CD4-positive, alpha-beta T cell treated with Interleukin-6 at 100 ng/mL for 8 hours (primary cell): ENCODE measurements at places on chromosomes 6 and 20.

DNA sequence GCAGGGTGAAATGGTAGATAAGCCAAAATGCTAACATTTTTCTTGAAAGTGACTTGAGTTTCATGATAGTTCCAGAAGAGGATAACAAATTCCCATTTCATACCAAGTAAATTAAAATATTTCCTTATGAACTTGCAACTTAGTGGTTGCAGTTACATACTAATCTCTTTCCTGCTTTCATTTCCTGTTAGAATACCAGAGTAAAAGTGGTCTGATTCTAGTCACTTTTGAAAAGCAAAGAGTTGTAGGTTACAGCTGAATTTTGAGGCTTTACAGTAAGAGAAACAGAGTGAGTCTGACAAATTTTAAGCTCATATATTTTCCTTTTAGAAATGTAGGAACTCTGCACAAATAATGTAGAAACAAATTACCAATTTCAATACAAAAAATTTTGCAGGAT lies 117.4 kb downstream of the ZFAND3 start:
- DNase-seq, result no peak

- no peak for DNase-seq
These were observed 55.4 kb downstream of the HS3ST5 start for GRCh38 chr6:114287461-114287860.

- DNase-seq, result no peak
These were observed 8.3 kb downstream of the FAM110A start for GRCh38 chr20:841568-842546.

DNA sequence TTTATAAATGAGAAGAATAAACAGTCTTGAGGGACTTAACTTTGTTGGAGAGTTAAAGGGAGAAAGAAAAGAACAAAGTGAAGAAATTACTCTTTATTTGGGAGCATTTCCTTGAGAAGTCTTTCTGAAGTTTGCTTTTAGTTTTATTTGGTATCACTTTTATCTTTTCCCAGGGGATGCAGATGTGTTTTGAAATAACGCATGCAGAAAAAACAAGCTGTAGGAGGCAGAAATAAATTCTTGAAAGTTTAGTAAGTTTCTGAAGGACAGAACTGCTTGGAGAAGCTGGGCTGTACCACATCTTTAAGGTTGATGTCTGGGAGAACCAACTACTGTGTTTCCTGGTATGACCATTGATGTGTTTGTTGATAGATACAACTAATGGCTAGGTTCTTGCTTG lies 75.0 kb downstream of the PLCB4 start:
- no peak for DNase-seq

DNA sequence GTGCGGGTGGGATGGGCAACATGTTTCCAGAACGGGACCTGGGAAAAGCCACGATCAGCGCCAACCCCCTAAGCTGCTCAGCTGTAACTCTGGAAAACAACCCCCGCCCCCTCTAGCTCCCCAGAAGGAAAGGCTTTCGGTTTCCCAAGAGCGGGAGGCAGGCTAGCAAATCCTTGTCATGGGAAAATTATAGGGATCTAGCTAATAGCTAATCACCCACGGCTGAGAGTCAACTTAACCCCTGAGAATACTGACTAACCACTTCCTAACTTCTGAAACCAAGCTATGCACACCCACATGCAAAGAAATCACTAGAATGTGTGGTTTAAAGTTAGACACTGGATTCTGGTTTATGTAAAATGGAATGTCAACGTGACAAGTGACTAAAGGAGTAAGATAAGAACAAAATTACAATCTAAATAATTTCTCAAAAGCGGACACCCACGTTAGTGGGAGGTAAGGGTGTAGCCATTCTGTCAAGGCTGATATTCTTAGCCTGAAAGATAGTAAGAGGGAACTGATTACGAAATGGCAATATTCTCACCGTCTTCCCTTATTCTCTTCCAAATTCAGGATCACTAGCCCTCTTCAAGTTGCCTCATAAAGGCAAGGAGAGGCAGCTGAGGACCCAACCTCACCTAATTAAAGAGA lies 20.1 kb downstream of the JAG1 start:
- no peak for DNase-seq

DNA sequence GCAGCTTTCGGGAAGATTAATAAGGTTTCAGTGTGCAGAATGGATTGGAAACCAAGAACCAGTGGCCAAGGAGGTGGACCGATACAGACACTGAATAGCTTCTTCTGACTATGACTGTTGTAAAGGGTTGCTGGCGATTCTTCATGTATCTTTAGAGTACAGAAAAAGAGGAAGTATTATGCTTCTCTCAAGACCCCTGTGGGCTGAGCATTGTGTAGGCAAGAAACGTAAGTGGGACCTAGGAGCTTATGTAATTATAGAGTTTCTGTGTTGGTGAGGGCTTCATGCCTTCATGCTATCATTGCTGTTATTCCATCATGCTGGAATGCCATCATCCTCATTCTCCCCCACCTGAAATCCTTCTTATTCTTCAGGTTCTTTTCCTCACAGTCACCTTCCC lies 105.4 kb upstream of the AKIRIN2 start:
- no peak for DNase-seq

DNA sequence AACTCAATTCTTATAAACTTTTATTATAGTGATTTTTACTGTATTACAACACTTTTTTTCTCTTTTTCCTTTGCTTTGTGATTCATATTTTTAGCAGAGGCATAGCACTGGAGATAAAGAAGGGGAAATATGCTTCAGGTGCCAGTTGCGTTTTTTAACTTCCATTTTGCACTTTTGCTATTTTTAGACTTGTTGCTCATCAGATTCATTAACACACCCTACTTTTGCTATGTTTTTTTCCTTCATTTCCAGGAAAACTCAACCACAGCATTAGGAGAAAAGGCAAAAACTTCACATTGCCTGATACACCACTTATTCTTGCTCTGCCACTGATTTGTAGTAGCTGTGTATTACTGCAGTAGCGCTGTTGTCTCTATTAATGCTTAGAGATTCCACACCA lies 8.0 kb upstream of the TMEM30A start:
- no peak for DNase-seq

DNA sequence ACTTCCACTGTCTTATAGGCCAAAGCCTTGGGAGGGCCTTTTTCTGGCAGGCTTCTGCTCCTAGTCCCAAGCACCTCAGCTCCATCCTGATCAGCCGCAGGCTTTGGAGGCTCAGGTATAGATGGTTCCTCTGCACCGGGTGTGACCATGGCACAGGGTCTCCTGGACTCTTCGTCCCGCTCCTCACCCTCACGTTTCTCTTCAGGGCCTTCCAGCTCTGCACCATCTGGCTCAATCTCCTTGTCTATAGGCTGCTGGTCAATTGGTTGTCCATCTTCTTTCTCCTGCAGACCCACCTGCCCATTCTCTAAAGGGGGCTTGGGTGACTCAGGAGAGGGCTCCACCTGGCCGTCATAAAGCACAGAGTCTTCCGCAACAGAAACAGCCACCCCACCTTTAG lies 37.0 kb downstream of the BFSP1 start:
- DNase-seq, result no peak

DNA sequence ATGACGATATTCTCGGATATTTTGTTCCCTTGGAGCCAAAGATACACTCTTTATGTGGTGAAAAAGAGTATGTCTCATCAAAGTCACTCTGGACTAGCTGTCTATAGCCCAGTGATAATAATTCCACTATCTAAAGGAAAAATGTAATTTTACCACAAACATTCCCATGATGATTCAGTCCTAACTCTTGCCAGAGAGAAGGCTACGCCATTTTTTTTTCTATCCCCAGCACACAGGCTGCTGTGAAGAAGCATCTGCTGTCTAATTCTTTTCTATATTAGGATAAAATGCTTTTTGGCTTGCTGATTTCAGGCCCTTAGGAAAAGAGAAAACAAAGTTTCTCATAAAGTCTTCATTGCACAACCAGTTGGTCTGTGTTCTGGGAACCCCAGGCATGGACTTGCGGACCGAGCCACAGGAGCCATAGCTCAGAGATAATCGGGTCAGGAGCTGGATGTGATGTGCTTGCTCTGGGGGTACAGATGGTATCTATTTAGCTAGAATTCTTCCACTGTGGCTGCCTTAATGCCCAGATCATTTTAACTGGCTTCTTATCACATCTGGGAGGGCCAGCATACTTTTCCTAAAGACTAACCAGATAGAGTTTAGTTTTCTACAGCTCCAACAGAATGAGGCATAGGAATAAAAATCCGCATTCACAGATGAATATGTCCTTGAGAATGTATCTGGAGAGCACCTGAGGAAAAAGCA lies 683.7 kb upstream of the ID4 start:
- DNase-seq, result no peak

GRCh38 chr6:780706-781105 lies 87.8 kb upstream of the EXOC2 start:
- no peak for DNase-seq

- no peak for DNase-seq
These were observed 8.5 kb upstream of the SPATS1 start for GRCh38 chr6:44333942-44334341.

DNA sequence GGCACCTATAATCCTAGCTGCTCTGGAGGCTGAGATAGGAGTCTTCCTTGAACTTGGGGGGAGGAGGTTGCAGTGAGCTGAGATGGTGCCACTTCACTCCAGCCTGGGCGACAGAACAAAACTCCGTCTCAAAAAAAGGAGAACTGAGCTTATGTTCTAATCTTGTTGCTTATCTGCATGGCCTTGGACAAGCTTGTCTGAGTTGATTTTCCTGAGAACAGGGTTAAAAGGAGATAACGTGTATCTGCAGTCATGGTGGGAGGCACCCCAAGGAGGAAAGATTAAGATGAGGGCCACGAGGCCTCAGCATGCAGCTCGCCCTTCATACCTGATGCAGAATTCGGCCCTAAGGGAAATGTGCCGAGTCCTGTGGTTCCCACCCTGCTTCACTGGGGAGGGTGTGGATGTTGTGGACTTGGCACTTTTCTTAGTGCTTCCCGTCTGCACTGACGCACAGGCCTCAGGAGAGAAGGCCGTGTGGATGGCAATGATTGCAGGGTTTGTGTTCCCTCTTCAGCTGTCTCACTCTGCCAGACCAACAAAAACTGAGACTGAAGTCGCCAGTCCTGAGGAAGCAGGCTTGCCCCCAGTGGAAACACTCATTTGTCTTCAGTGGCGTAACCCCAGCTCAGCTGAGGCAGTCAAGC lies 56.3 kb downstream of the EZR start:
- no peak for DNase-seq

GRCh38 chr6:119614138-119614537 lies 264.6 kb upstream of the MAN1A1 start:
- no peak for DNase-seq

- no peak for DNase-seq
These were observed 156.1 kb upstream of the AGPAT4 start for GRCh38 chr6:161429921-161430490.

DNA sequence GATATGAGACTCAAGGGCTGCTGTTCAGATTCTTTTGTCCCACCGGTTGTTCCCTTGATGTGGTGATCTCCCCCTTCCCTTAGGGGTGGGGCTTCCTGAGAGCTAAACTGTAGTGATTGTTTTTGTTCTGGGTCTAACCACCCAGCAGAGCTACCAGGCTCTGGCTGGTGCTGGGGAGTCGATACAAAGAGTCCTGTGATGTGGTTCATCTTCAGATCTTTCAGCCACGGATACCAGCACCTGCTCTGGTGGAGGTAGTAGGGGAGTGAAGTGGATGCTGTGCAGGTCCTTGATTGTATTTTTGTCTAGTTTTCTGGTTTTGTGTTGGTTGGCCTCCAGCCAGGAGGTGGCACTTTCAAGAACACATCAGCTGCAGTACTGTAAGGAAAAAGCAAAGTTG lies 801.6 kb downstream of the EPHA7 start:
- DNase-seq, result no peak

GRCh38 chr6:5996714-5997419 lies 9.9 kb downstream of the NRN1 start:
- DNase-seq, result no peak

DNA sequence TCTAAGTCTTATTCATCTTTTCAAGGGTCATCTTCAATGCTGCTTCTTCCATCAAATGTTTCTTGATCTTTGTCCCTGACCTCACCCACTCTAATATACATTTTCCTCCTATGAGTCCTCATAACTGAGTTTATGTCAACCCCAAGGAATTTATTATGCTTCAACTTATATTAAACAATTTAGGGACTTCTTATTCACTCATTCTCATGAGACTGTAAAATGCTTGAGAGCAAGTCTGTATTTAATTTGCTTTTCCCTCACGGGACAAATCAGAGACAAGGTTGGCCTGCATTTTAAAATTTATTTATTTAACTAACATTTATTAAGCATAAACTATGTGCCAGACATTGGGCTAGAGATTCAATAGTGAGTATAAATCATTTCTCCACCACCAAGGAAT lies 312.0 kb upstream of the NT5E start:
- no peak for DNase-seq

GRCh38 chr6:12126051-12126450 lies 113.9 kb downstream of the HIVEP1 start:
- peak; percentile 9 for DNase-seq

- DNase-seq, result no peak
These were observed 219.6 kb downstream of the ANKRD60 start for GRCh38 chr20:58008866-58009265.

DNA sequence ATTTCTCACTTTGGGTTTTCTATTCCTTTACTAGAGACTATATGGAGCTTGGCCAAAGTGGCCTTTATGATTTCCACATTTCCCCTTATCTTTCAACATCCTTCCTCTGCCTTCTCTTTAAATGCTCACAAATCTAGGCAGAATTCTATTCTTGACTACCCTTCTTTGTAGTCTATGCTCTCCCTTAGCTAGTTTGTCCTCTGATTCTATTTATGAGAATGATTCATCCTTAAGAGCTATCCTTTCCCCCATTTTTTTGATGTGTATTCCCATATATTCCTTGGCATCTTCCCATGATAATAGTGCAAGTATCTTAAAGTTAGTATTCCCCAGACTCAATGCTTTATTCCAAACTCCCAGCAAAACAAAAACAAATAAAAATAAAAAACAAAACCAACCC lies 53.1 kb downstream of the IL20RA start:
- DNase-seq, result no peak

DNA sequence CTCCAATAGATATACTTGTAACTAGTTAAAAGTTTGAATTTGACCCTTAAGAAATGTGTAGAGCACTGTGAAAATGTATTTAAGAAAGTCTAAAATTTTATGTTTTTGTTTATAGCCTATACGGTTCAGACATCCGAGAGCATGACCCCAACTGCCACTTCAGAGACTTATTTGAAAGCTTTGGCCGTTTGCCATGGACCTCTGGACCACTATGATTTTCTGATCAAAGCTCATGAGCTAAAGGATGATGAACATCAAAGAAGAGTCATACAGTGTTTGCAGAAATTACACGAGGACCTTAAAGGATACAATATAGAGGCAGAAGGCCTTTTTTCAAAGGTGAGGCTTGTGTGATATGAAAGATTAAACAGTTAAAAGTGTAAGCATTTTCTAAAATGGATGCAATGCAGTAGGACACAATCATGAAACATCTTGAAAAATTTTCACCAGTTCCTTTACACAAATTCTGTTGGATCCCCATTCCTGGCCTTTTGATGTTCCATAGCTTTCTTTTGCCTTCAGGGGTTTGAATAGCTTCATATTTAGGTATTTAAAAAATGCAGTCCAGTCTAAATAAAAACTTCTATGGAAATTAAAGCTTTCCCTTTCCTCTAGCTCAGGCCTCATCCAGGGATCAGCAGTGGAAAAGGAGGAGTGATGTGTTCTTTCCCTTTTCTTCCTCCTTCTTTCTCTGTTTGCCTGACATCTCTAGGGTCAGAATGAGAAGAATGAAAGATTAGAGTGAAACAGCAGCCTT lies 29.0 kb downstream of the AFG1L start:
- DNase-seq, result no peak

- no peak for DNase-seq
These were observed 92.0 kb downstream of the JAG1 start for GRCh38 chr20:10581823-10582222.

- DNase-seq, result no peak
These were observed 83.4 kb upstream of the NEDD9 start for GRCh38 chr6:11315743-11316437.

- no peak for DNase-seq
These were observed 20.2 kb downstream of the SCML4 start for GRCh38 chr6:107803957-107804356.
